ENCODE measurements at places on chromosomes 11 and 22. TPM values are rescaled to one million over a fixed set of nuclear protein-coding genes. Genes with fewer than 3 reads are reported as not detected.

DNA sequence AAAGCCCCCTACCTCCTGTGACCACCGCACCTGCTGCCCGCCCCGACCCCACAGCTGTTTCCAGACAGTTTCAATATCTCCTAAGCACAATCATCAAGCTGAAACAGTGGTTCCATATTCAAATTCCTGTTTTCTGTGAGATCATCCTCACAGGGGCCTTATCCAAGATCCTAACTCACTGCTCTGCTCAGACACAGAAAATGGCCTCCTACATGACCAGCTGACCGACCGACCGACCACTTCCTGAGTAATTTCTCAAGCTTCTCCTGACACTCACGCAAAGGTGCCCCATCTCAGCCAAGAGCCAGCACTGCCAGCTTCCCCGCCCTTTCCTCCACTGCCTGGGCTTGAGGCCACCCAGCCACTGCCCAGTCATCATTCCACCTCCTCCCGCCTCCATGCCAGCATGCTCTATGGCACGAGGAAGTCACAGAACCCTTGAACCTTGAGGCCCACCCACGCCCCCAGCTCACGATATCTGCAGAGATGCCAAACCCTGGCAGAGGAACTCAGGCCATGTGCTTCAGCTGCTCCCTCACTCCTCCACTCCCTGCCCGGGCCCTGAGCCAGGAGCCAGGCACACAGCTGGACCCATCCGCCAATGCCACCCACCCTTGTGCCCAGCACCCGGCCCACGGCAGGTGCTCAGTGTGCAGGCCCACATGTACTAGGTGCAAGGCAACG is 14.0 kb downstream of the KIAA0930 start:
- H3K4me1 ChIP-seq: peaks cover 2% of the 10 kb centered on the region
- no peak for DNase-seq
- no peaks in the 10 kb centered on the region for H3K36me3 ChIP-seq
- no peak overlapping the region for H3K4me3 ChIP-seq
- H3K27me3 ChIP-seq: no peaks in the 10 kb centered on the region
- no peak overlapping the region for H3K27ac ChIP-seq

GRCh38 chr11:116473790-116474346 is 298.9 kb downstream of the BUD13 start:
- no peak overlapping the region for H3K4me3 ChIP-seq
- no peak overlapping the region for H3K27ac ChIP-seq
- DNase-seq: no peak
- no peaks in the 10 kb centered on the region for H3K27me3 ChIP-seq
- H3K36me3 ChIP-seq: no peaks in the 10 kb centered on the region
- H3K4me1 ChIP-seq: no peaks in the 10 kb centered on the region

- H3K27ac ChIP-seq: peak overlapping the region; percentile 34
- no peaks in the 10 kb centered on the region for H3K36me3 ChIP-seq
- peak; percentile 61 for DNase-seq
- H3K4me1 ChIP-seq: peaks cover 37% of the 10 kb centered on the region
- H3K27me3 ChIP-seq: no peaks in the 10 kb centered on the region
- no peak overlapping the region for H3K4me3 ChIP-seq
Observed at GRCh38 chr22:43234264-43234988, 47.5 kb upstream of the TTLL12 start.

- H3K36me3 ChIP-seq: no peaks in the 10 kb centered on the region
- H3K4me3 ChIP-seq: no peak overlapping the region
- no peak overlapping the region for H3K27ac ChIP-seq
- no peaks in the 10 kb centered on the region for H3K27me3 ChIP-seq
- H3K4me1 ChIP-seq: peaks cover 6% of the 10 kb centered on the region
Observed at GRCh38 chr11:2319791-2320472, 18.1 kb downstream of the TSPAN32 start.

DNA sequence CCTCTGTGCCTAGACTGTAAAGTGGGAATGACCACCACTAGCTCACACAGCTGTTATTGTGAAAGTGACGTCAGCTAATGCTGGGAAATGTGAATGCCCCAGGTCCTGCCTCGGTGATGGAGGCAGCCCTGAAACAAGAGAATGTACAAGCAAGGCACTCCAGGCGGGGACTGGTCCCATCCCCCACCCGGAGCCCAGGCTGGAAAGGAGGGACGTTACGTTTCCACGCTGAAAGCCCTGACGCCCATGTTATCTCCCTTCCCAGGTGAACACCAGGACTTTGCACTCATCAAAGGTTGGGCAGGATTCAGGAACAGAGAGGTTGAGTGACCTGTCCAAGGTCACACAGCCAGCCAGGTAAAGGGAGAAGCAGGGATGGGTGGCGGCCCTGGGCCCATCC is 784 bp downstream of the SULT4A1 start:
- no peaks in the 10 kb centered on the region for H3K36me3 ChIP-seq
- no peaks in the 10 kb centered on the region for H3K4me1 ChIP-seq
- H3K4me3 ChIP-seq: no peak overlapping the region
- H3K27me3 ChIP-seq: no peaks in the 10 kb centered on the region
- H3K27ac ChIP-seq: no peak overlapping the region

GRCh38 chr11:75265851-75266531 is 25.4 kb downstream of the TPBGL start:
- no peaks in the 10 kb centered on the region for H3K27me3 ChIP-seq
- H3K4me3 ChIP-seq: no peak overlapping the region
- H3K27ac ChIP-seq: no peak overlapping the region
- H3K4me1 ChIP-seq: no peaks in the 10 kb centered on the region

DNA sequence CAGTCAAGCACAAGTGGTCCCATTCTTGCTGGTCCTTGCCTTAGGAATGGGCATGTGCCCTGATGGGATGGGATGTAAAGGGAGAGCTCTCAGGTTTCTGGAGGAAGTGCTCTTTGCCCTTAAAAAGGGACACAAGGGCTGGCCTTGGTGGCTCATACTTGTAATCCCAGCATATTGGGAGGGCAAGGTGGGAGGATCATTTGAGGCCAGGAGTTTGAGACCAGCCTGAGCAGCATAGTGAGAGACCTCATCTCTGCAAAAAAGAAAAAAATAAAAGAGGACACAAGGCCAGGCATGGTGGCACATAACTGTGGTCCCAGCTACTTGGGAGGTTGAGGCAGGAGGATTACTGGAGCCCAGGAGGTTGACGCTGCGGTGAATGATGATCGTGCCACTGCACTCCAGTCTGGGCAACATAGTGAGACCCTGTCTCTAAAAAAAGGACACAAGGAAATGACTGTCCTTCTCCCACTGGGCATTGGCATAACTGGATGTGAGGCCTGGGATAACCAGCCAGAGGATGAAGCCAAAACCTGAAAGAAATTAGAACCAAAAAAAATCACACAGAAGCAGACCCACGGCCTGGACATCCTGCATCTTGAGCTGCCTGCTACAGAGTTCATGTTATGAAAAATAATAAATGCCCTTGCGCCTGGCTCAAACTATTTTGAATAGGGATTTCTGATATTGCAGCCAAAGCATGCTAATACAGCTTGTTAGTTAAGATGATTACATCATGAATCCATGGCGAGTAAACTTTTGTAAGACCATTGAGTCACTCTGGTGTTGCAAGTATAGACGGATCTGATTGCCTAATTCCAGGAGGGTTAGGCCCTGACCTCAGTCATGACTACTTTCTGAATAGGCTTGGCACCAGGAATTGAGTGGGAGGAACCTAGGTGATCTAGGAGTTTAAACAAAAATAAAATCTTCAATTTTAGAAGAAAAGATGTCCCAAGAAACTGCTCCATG is 12.9 kb upstream of the CRKL start:
- H3K36me3 ChIP-seq: no peaks in the 10 kb centered on the region
- no peak for DNase-seq
- H3K4me3 ChIP-seq: no peak overlapping the region
- no peaks in the 10 kb centered on the region for H3K27me3 ChIP-seq
- no peak overlapping the region for H3K27ac ChIP-seq

DNA sequence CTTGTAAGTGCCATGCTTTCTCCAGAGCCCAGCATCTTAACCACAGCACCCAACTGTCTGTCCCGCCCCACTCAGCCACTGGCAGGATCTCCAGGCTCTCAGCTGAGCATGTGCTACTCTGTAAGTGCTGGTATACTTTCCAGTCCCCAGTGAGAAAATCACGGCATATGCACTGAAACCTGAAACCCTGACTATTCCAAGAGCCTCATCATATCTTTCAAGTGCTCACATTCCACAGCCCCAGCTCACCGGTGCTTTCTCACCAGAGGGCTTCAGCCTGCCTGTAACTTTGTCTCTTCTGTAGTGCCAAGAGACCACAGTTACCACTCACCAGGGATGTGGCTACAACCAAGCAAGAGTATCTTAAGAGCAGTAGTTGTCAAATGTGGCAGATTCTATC is 24.4 kb upstream of the PAMR1 start:
- no peak for DNase-seq
- no peak overlapping the region for H3K4me3 ChIP-seq
- H3K36me3 ChIP-seq: no peaks in the 10 kb centered on the region
- H3K4me1 ChIP-seq: no peaks in the 10 kb centered on the region
- H3K27me3 ChIP-seq: no peaks in the 10 kb centered on the region
- H3K27ac ChIP-seq: no peak overlapping the region

GRCh38 chr22:37420686-37421467 is 6.4 kb downstream of the ELFN2 start:
- H3K27me3 ChIP-seq: no peaks in the 10 kb centered on the region
- no peaks in the 10 kb centered on the region for H3K4me1 ChIP-seq
- H3K4me3 ChIP-seq: no peak overlapping the region
- no peaks in the 10 kb centered on the region for H3K36me3 ChIP-seq

DNA sequence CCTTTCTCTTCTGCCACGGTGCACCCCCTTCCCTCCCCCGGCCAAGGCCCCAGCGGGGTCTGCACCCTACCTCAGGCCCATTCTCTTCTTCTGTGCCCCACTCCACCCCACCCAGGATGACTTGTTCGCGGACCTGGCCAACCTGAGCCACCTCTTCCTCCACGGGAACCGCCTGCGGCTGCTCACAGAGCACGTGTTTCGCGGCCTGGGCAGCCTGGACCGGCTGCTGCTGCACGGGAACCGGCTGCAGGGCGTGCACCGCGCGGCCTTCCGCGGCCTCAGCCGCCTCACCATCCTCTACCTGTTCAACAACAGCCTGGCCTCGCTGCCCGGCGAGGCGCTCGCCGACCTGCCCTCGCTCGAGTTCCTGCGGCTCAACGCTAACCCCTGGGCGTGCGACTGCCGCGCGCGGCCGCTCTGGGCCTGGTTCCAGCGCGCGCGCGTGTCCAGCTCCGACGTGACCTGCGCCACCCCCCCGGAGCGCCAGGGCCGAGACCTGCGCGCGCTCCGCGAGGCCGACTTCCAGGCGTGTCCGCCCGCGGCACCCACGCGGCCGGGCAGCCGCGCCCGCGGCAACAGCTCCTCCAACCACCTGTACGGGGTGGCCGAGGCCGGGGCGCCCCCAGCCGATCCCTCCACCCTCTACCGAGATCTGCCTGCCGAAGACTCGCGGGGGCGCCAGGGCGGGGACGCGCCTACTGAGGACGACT is 15.9 kb downstream of the RTN4RL2 start:
- H3K36me3 ChIP-seq: no peaks in the 10 kb centered on the region
- peak overlapping the region; percentile 48 for H3K4me3 ChIP-seq
- H3K4me1 ChIP-seq: peaks cover 5% of the 10 kb centered on the region
- H3K27ac ChIP-seq: no peak overlapping the region
- H3K27me3 ChIP-seq: no peaks in the 10 kb centered on the region

GRCh38 chr11:93829598-93829997 is 20.8 kb downstream of the VSTM5 start:
- no peaks in the 10 kb centered on the region for H3K4me1 ChIP-seq
- no peaks in the 10 kb centered on the region for H3K36me3 ChIP-seq
- H3K27me3 ChIP-seq: no peaks in the 10 kb centered on the region
- H3K4me3 ChIP-seq: no peak overlapping the region
- no peak for DNase-seq

Gene SREBF2
- total RNA-seq: 215 TPM

Gene KRTAP5-9
- 0.46 TPM for total RNA-seq

DNA sequence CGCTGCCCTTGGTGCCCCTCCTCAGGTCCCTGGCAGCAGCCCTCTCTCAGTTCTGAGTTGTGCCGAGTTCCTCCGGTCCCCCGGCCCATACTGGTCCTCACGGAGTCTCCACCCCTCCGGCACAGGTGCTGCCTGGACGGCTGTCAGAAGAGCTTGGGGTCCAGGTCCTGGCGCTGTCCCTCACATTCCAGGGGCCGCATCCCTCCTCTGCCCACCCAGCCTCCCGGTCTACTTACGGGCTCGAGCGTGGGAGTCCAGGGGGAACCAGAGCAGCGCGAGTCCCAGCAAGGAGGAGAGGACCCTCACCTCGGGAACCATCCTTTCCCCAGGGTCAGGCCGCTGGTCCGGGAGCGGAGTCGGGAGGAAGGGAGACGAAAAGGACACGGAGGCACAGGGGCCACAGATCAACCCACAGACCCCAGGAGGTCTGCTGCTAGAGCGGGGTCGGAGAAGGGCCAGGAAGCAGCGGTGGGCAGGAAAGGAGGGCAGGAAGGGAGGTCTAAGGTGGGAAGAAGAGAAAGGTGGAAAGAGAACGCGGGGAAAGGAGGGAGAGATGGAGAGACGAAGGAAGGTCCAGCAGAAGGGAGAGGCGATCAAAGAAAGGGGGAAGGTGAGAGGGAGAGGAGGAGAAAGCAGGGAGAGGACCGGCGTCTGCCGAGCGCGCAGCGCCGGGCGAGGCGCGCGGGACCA is 510 bp downstream of the CHRDL2 start:
- peak overlapping the region; percentile 24 for H3K4me3 ChIP-seq
- H3K4me1 ChIP-seq: no peaks in the 10 kb centered on the region
- no peaks in the 10 kb centered on the region for H3K27me3 ChIP-seq
- no peaks in the 10 kb centered on the region for H3K36me3 ChIP-seq

Gene SLC5A4
- not detected for total RNA-seq

Gene NFAM1
- total RNA-seq: 1.4 TPM

GRCh38 chr11:61378713-61379313 is 13.6 kb upstream of the TMEM216 start:
- H3K4me3 ChIP-seq: no peak overlapping the region
- peaks cover 8% of the 10 kb centered on the region for H3K4me1 ChIP-seq
- peak; percentile 69 for DNase-seq
- no peaks in the 10 kb centered on the region for H3K36me3 ChIP-seq
- peak overlapping the region; percentile 68 for H3K27ac ChIP-seq

Gene HMOX1
- 55.6 TPM for total RNA-seq

GRCh38 chr11:90332415-90332814 is 109.6 kb upstream of the CHORDC1 start:
- peaks cover 3% of the 10 kb centered on the region for H3K27me3 ChIP-seq
- H3K4me1 ChIP-seq: no peaks in the 10 kb centered on the region
- DNase-seq: no peak
- no peak overlapping the region for H3K27ac ChIP-seq
- no peaks in the 10 kb centered on the region for H3K36me3 ChIP-seq
- H3K4me3 ChIP-seq: no peak overlapping the region

DNA sequence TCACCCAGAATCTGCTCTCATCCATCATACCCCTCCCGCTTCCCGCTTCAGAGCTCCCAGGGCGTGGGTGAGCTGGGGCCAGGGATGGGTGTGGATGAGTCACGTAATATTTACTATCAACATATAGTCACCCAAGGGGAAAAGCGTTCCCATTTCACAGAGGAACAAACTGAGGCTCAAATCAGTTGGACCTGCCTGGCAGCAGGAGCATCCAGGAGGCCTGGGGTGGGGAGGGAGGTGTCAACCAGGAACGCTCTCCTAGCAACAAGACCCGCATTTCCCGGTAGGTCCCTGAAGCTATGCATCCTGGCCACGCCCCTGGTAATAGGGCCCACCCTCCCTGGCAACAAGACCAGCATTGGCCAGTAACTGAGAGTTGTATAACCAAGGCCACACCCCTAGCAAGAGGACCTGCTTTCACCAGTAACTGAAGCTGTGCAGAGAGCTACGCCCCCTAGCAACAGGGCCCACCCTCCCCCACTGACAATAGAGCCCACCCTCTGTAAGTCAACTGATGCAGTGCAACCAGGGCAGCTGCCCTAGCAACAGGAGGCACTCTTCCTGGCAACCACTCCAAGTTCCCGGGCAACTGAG is 32.7 kb upstream of the TXNRD2 start:
- no peaks in the 10 kb centered on the region for H3K4me1 ChIP-seq
- no peaks in the 10 kb centered on the region for H3K27me3 ChIP-seq
- no peak overlapping the region for H3K4me3 ChIP-seq
- H3K36me3 ChIP-seq: no peaks in the 10 kb centered on the region

Measured in ovary (tissue), 10 donors.